GM03348 (cell line): ENCODE measurements at places on chromosomes 12 and 14.

DNA sequence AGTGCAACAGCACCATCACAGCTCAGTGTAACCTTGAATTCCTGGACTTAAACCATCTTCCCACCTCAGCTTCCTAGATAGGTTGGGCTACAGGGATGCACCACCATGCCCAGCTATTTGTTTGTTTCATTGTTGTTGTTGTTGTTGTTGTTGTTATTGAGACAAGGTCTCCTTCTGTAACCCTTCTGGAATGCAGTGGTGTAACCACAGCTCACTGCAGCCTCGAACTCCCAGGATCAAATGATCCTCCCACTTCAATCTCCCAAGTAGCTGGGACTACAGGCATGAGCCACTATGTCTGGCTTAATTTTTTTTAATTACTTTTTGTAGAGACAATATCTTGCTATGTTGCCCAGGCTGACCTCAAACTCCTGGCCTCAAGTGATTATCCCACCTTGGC is 1.2 kb upstream of the NEMP1 start:
- no peak for DNase-seq

- no peak for DNase-seq
These were observed 400.1 kb upstream of the MDGA2 start for GRCh38 chr14:48075487-48075886.

GRCh38 chr12:132588319-132588718 is 22.1 kb downstream of the LRCOL1 start:
- no peak for DNase-seq

GRCh38 chr12:119869720-119870119 is 7.4 kb downstream of the CIT start:
- peak; percentile 89 for DNase-seq

GRCh38 chr14:32722631-32723183 is 216.0 kb upstream of the NPAS3 start:
- DNase-seq = no peak
